Epithelial cell of proximal tubule (primary cell): ENCODE measurements at places on chromosomes 3 and 15.

GRCh38 chr15:76994971-76995945 is at the start of gene PSTPIP1:
Gene PSTPIP1 (plus strand): TSS chr15:76995126. CDS start chr15:76995574, 448 bp downstream.
- DNase-seq = no peak

GRCh38 chr15:91318516-91318915 is 218.5 kb downstream of the SV2B start:
- no peak for DNase-seq

GRCh38 chr3:11532931-11533391 is 110.8 kb downstream of the VGLL4 start:
- DNase-seq = no peak

DNA sequence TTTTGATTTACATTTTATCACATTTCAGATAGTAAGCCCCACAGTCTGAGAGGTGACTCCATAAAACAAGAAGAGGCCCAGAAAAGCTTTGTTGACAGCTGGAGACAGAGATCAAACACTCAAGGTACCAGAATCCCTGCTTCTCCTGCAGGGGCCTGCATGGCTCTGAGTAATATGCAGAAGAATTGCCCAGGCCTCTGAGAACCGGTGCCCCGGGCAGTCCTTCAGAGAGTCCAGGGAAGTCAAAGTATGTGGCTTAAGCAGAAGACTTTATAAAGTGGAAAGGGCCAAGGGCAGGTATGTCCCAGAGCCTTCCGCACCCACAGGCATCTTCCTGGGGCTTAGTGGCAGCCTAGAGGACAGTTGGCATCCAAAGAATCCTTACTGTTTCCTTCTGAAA is 12.8 kb downstream of the ATRIP start:
- no peak for DNase-seq

GRCh38 chr15:101389362-101389761 is 94.3 kb upstream of the SNRPA1 start:
- DNase-seq = no peak

GRCh38 chr3:126752303-126753190 is 48.5 kb downstream of the CHCHD6 start:
- DNase-seq = no peak

DNA sequence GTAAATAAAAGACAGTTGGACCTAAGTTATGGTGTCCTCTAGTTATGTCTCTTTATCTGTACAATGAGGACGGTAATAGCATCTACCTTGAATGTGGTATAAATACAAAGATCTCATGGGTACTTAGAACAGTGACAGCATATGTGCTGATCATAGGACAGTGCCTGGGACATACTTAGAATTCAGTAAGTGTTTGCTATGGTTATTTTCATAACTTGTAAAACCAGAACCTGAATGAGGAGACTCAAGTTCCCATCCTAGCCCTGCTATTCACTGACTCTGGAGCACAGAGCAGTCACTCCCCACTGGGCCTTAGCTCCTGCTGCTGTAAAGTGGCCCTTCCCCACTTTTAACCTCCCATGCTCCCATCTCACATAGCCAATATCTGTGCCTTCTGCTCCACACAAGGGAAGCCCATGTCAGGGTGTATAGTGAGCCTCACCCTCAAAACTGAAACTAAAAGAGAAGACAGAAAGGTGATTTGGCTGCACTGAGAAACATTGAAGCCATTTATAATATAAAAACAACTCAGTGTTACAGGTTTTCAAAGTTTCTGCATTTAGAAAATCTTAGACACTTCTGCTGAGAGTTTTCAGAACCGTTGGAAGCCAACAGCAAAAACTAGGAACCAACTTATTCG is 225.4 kb upstream of the UBE2E2 start:
- no peak for DNase-seq

DNA sequence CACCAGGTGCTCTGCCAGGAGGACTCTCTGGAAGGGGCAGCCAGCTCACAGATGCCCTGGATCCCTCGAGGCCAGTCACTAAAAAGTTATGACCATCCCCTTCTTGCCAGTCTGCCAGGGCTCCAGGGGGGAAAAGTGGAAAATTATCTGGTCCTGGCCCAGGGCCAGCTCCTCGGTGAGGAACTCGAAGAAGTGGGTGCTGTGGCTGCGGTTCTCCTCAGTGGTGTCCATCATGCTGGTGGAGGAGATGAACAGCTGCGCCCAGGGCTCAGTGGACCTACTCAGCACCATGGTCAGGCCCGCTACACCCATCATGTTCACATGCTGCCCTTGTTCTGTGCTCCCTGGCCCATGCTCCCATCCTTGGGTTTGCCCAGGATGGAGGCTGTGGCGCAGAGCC is 19.2 kb downstream of the EXOG start:
- no peak for DNase-seq

DNA sequence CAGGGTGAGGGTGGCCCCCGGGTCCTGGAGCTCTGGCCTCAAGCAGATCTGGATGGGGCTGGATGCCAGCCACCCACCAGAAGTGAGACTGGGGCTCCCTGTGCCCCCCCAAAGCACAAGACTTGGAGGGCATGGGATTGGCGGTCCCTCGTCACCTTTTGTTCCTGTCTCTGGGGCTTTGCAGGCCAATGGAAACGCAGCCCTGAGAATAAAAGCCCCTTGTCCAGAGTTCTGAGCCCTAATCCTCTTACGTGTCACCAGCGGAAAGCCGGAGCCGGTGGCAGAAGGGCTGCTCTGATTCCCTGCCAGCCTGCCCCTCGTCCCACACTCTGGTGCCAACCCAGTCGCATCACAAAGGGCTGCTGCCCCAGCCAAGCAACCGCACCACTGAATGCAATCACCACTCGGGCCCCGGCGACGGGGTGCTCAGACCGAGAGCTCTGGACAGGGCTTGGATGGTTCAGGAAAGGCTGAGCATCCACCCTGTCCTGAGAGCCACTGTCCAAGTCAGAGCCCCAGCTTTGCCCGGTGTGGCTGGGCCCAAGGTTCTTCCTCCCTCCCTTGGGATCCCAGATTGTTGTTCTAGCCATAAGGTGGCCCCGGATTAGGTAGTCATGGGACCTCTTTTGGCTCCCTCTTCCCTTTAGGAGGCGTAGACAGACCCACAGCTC is 22.8 kb upstream of the ELP6 start:
- no peak for DNase-seq

- no peak for DNase-seq
These were observed 20.6 kb downstream of the SAMD7 start for GRCh38 chr3:169931747-169932520.

DNA sequence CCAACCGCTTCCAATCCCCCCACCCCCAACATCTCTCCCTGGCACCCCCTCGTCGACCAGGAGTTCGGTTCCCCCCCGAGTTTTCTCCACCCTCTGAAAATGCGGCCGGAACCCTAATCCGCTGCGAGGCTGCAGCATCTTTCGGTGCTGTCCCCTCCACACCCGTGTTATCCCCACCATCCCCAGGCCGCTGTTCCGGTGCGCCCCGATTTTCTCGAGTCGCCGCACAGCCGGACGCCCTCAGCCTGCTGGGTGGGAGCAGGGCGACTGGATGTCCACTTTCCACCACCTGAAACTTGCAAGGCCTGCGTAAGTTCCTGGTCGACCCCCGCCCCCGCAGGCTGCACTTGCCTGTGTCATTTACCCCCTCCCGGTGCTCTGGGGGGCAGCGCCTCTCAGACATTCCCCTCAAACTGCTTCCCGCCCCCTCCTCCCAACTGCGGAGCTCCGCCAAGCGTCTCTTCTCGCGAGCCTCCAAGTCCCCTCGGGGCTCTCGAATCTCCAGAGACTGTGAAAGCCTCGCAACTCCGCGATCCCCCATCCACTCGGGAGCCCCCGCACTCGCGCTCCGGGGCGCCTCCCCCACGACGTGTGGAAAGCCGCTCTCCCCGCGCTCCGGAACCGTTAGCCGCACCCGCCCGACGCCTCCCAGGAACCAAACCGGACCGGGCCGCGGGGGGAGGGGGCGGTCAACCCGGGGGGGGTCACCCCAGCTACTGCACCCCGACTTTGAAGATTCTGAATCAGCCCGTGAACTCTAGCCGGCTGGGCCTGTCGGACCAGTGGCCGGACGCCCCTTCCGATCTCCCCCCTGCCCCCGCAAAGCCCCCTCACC is 566 bp downstream of the ETV5 start:
- DNase-seq = no peak

- no peak for DNase-seq
These were observed 2.2 kb upstream of the IGDCC3 start for GRCh38 chr15:65379986-65380385.

DNA sequence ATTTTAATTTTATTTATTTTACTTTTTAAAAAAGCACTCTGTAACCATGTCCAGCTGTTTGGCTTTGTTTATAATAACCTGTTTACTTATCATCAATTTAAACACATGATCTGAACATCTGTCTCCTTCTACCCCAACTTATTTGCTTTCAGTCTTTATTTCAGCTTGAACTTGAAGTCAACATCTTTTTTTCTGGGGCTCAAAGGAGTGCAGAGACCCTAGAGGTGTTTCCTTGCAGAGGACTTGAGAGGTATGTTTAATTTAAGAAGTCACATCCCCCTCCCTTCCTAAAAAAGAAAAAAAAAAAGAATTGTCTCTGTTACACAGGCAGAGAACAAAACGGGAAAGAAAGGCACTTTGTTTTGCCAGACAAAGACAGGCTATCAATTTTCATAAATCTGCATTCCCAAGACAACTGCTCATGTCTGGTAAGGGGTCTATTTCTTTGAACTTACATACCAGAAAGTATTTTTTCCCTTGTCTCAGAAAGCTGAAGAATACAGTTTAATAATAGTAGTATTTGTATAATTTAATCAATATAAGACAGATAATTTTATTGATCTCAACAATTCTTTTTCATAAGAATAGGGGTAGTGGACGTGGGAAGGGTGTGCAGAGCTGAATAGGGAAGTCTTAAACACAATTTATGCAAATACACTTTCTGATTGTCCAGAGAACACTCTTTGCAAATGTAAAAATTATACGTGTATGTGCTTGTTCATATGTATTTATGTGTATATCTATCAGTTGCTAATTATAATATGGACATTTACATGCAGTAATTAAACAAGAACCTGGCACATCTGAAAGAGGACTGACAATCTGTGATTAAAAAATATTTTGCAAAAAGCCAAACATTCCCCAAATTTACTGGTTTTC is 109.7 kb upstream of the PDZRN3 start:
- no peak for DNase-seq

- DNase-seq = no peak
These were observed 48.5 kb upstream of the ICE2 start for GRCh38 chr15:60527456-60527855.

DNA sequence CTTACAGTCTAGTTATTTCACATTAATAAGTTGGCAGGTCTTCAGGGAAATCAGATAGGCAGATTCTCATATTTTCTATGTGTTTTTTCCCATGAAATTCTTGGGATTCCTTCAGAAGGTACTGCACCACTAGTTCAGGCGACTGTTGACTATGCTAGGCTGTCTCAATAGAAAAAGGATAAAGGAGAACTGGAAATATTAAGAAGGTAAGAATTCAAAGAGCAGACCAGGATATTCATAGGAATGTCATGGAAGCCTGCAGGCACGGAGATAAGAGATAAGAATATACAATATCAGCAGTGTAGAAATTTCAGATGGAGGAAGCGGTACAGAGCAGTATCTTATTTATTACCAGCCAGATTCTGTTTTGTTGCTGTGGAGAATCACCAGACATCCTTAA is 432.1 kb upstream of the MDFIC2 start:
- no peak for DNase-seq

- no peak for DNase-seq
These were observed 851.1 kb downstream of the FHIT start for GRCh38 chr3:60399861-60400845.

- DNase-seq = no peak
These were observed 3.7 kb upstream of the CPA3 start for GRCh38 chr3:148861277-148861869.

DNA sequence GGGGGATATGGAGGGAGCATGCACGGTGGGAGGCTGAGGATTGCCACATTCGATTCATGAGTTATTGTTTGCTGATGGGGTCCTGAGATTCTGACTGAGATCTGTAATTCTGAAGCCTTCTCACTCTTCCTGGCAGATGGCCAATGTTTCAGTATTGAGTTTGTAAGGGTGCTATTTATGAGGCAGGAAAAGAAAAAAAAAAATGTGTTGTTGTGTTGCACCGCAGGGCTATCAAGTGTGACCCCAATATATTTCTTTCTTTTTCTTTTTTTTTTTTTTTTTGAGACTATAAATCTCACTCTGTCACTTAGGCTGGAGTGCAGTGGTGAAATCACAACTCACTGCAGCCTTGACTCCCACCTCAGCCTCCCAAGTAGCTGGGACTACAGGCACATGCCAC is 3.2 kb upstream of the SENP2 start:
- no peak for DNase-seq

DNA sequence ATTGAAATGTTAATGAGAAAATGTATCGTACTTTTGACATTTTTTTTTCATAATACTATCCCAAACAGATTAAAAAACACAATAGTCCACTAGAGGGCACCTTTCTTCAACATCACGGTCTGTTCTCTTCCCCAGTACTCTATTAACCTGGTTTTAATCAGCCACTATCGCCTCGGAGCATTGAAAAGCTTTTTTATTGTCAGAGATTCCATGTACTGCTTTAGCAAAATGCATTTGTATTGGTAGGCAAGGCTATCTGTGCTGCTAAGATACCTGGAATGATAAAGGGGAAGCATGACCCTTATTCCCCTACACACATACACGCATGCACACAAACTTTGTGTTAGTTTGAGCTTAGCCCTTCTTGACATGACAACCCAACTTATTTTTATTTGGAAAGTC is 160.1 kb upstream of the IL12A start:
- no peak for DNase-seq

DNA sequence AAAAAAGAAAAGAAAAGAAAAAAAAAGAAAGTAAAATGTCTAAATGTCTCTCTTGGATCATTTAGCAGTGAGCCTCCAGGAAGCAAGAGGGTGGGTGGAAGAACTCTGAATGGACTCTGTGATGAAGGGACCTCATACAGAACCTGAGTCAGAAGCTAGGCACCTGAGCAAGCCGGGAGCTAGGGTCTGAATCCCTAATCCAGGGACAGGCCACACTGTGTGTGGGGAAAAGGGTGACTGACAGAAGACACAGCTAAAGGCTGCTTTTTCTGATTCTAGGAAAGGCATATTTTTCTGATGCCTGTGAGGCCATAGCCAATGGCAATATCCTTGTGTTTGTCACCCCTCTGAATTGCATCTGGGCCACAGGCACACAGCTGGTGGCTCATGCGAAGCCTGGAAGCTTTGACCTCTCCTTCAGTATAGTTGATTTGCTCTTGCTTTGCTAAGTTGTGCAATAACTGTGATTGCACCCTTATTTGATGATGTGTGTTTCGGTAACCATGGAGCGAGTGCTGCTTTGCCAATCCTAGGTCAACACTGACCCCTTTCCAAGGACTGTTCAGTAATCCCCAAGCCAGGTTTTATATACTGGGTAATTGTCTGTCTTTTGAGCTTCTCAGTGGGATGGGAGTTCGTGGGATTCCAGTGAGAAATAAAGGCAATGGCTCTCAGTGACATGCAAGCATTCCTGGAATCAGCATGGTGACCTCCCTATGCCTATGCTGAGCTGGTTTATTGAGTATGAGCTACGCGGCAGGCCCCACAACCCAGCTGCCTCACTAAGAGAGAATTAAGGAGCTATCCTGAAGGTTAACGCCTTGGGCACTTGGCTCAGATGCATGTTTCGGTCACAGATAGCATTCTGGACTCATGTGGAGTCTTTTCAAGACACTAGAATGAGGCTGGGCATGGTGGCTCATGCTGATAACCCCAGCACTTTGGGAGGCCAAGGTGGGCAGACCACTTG is 49.0 kb upstream of the OSBPL11 start:
- DNase-seq = no peak
